ENCODE measurements at places on chromosomes 3 and 15. TPM values are rescaled to one million over a fixed set of nuclear protein-coding genes. Genes with fewer than 3 reads are reported as not detected.
A peak's percentile ranks its signal among the peaks of the same experiment; 100 is the strongest.

DNA sequence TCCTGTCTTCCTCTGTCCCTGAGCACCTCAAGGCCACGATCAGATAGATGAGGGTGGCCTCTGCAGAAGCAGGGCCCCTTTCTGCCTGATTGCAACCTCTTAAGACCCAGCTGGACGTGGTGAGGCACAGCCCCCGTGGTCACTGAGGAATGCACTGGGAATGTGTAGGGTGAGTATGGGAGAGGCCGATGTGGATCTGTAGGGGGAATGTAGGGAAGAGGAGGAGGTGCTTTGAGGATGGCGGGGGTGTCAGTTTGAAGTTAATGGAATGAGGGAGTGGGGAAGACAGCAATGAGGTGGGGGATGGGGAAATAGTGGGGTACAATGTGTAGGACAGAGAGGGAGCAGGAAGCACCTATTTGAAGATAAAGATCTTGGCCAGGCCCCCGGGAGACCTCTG is 785 bp upstream of the IQCF5 start:
- no peak for DNase-seq

GRCh38 chr3:141384157-141384556 is 15.9 kb downstream of the ZBTB38 start:
- peak; percentile 62 for DNase-seq

DNA sequence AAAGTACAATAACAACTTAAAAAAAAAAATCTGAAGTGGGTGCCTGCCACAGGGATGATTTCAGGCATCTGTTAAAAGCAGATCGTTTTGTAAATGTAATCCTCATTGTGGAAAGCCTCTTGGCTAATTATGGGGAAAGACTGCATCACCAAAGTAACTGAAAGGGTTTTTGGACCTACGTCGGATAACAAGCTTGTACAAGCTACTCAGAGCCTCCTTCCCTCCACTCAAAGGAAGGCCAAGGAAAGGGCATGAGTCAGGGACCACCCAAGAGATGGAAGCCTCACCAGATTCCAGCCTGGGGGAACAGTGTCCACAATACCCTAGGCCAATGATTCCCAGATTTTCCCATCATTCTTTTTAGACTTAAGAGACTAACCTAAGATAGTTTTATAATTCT is 84.3 kb downstream of the ATP1B3 start:
- DNase-seq: peak; percentile 50

TRIM42 gene
- total RNA-seq: not detected

Measured in LHCN-M2 (cell line).